CD4-positive, alpha-beta T cell treated with Interleukin-17A for 1 hour (primary cell): ENCODE measurements at places on chromosomes 3 and 15.

DNA sequence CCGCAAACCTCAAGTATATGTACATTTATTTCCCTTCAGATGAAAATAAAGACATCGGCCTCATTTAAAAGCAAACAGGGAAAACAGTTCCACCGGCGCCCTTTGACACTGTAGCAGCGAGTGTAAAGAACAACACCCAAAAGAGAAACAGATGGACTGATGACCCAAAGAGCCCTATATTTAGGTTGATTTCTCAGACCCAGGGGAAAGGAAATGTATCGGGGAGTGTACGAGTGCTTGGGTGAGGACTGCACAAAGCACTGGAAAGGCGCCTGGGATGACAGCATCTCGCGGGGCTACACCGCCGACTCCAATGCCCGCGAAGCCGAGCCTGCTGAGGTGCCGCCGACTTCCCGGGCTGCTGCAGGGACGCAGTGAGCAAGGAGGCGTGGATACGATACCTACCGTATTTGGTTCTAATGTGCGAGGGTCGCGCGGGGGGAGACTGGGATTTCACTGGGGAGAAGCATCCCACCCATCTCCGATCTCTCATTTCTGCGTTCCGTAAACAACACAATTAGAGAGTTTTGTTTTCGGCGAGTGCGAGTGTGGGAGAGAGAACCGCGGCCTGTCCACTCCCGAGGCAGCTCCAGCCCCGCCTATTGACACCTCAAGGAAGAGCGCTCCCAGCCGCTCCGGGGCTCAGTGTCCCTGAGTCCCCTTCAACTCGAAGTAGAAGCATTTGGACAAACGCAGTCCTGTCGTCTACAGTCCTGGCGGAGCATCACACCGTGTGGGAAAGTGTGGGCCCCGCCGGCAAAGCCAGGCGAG lies 2.0 kb downstream of the MECOM start:
- DNase-seq, result no peak

DNA sequence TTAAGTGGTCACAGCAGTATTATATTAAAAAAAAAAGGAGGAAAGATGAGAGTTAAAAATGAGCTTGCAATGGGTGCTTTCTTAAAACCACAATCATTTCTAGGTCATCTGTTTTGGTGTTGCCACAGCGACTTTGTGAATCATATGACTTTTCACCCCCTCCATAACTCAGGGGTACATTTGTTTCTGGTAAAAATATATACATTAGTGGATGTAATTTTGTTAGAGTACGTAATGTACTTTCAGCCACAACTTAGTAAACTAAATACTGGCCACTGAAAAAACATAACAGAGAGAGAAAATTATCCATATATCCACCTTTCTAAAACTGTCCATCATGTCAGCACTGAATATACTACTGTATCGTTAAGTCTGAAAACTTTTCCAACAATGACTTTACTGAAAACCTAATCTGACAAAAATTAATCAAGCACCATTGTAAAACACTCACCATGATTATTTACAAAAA lies 3.4 kb downstream of the ANKRD28 start:
- DNase-seq, result peak; percentile 82

GRCh38 chr3:101735833-101736232 lies 11.4 kb downstream of the CEP97 start:
- peak; percentile 9 for DNase-seq

DNA sequence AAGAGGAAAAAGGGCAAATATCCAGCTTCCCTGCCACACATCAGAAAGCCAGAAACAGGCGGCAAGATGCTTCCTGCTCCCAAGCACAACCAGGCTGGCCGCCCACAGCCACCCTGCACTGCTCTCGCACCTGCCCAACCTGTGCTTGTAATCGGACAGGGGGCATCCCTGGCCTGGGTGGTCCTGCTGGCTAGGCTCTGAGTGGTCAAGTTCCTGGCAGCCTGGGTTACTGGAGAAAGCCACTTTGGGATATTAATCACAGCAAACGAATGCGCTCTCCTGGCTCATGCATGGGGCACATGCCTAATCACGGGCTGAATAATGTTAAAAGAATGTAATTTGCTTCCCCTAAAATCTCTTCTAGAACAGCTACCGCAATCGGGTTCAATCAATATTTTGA lies 442.4 kb downstream of the MCTP2 start:
- no peak for DNase-seq

DNA sequence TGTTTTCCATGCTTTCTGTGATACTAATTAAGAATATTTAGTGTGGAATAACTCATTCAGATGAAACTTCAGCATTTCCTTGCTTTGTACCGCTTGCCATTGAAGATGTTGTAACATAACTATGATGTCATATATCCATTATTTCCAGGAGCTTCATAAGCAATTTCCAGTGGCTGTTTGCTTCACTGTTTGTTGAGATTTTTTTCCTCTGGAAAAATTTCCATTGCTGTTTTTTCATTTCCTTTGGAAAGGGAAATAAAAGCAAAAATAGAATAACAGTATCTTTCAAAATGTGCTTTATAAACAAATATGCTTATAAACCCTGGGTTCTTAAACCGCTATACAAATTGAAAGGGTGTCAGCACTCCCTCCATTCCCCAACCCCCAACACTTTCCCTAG lies 319.6 kb upstream of the SEMA6D start:
- DNase-seq, result no peak

- no peak for DNase-seq
Observed at GRCh38 chr15:33698126-33698525, 270.2 kb upstream of the CHRM5 start.

DNA sequence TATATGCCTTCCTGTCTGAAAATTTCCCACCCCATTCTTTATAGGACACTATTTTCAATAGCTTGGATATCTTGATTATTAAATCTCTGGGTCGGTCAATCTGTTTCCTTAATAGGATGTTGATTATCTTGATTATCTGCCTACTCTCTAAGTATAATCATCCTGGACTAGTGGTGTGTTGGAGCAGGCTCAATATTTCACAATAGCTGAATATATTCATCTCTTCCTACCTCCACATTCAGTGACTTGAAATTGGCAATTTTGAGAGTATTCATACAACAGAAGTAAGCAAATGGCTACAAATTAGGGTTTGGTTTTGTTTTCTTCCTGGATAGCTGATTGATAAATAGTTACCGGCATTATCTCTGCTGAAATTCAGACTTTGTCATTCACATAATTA lies 1162.6 kb downstream of the ROBO1 start:
- no peak for DNase-seq

DNA sequence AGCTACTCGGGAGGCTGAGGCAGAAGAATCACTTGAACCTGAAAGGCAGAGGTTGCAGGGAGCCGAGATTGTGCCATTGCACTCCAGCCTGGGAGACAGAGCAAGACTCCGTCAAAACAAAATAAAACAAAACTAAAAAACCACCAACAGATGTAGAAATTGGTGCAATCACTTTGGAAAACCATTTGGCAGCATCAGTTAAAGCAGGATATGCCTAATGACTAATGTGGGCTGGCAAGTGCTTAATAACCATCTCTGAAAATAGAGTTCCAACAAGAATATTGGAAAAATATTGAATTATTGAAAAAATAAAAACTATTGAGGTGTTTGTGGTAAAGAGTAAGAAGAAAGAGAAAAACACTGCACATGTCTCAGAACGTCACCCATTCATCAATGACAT lies 16.1 kb upstream of the RTP3 start:
- DNase-seq, result no peak

DNA sequence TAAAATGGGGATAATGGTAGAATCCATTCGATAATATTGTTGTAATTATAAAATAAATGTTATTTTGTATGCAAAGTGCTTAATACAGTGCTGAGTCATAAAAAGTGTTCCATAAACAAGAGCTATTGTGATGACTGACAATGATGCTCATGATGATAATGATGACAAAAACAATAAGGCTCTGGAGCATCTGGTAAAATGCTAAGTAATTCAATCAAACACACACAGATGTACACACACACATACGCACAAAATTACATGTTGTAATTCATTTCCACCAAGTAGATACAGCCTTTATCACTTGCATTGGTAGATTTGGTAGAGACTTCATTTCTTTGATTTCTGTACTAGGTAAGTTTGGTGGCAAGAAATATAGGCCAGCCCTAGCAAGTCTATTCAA lies 163.8 kb downstream of the FHIT start:
- DNase-seq, result no peak
